NCI-H1092 (cell line): ENCODE measurements at places on chromosomes 2 and 18.

DNA sequence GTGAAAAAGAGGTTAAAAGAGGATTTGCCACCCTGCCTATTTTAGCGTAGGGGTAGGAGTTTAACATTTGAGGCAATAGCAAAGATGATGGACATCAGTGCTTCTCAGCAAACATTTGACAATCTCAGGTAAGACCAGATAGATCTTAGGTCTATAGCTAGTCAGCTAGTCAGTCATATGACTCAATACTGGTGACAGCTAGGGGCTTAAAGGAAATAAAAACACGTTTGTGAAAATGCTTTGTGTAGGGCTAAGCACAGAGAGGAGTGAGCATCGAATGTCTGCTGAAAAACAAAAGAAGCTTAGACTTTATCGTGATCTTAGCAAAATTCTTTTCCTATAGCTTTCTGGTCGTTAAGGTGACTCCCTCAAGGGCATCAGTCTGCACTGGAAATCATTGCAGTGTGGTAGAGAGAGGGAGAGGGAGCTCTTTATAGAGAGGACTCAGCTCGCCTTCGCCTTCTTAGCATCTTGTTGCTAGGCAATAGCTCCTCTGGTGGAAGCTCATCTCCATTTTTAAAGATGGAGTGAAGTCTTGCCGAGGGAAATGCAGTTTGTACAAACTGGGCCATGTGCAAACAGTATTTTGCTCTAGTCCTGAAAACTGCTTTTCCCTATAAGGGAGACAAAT, 62.8 kb upstream of the SLC38A11 start:
- DNase-seq = no peak

GRCh38 chr2:215615803-215616174, 179.9 kb upstream of the FN1 start:
- DNase-seq = no peak

DNA sequence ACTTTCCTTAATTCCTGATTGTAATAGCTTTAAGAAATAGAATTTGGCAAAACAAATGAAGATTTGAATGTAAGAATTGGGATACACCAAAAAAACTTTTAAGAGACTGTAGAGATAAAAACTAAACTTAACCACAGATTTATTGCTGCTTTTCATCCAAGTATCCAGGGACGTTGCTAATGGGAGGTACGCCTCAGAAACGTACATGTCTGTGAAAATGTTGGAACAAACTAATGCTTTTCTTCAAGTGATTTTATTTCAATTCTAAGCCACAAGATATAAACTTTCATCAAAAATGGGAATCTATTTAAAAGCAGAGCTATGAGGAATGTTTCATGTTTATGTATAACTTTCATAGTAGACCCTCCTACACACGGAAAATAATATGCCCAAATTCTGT, 66.3 kb downstream of the ARHGAP15 start:
- no peak for DNase-seq

DNA sequence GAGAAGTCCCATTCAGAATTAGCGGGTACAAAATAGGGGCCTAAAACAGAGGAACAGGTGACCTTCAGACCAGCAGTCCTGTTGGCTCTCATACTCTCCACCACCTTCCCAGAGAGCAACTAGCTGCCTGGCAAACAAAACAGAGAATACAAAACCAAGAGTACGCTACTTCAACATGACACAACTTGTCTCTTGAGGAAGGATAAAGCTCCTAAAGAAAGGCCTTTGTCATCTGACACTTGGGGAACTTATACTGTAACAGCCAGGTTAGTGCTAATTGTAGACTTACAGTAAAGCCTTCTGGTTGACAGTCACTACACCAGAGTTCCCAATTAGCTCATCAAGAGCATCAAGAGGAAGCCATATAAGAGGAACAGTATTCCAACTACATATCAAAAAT, 282.1 kb upstream of the NT5C1B start:
- no peak for DNase-seq

DNA sequence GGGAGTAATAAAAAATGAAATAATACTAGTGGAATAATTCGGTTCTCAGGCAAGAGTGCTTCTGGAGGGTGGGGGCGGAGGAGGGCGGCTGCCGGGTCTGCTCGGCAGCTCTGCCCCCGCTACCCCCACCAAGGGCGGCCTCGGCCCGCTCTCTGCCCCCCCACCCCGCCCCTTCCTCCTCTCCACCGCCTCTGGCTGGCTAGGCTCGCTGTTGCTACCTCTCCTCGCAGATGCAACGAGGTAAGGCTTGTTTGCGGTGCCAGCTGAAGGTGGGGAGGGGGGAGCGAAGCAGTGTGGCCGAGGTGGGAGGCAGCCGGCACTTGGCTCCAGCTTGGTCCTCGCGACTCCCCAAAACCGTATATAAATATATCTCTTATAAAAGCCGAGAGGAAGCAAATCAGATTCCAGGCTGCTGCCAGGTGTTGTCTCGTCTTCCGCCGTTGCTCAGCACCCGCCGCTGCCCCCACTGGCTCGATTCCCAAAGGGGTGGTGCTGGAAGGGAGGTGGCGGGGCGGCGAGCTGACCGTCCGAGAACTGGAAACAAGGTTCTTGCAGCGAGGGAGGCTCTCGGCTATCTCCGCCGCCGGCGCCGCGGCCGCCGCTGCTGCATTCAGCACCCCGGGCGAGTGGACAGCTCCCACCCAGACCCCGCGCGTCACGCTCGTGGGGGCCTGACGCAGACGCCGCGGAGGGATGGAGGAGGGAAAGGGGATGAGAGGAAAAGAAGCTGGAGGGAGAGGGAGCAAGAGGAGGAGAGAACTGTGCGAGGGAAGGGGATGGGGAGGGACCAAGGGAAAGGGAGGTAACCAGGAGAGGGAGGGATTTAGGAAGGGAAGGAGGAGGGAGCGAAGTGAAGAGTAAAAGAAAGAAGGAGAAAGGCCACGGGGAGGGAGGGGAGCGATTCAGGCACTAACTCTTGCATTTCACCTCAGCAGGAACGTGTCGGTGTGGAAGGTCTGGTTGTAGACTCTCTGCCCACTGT, at the start of gene MARCHF4:
MARCHF4 (minus strand) TSS at position 763 of the 982 bp plus-strand sequence. CDS start 2,223 bp downstream, outside the sequence.
- peak; percentile 69 for DNase-seq

DNA sequence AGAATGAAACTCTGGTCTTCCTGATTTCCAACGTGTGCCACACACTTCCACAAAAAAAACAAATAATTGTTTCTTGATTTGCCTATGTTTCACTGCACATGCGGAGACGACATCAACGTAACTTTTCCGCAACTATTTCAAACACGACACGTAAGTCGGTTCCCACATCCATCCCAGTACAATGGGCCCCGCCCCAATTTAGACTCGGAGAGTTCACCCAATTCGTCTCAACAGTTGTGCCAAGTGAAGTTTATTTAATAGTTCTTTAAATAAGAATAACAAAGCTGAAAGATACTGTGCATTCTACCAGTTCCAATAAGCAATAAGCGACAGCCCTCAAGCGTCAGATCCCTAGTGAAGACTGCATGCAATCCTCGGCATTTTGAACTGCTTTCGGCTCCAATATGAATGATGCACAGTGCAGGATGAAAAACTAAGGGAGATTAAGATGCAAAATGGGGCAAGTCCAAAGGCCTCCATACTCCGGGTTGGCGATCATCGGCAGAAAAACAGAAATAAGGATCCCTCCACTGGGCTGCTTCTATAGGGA, 664 bp downstream of the CCT4 start:
- DNase-seq = no peak

GRCh38 chr18:9392726-9393125, 58.2 kb downstream of the TWSG1 start:
- no peak for DNase-seq

- DNase-seq = no peak
Measured at GRCh38 chr2:230578106-230578505, 134.5 kb upstream of the CAB39 start.

- DNase-seq = no peak
Measured at GRCh38 chr2:28855193-28855592, 14.9 kb downstream of the TRMT61B start.

- DNase-seq = no peak
Measured at GRCh38 chr2:50623244-50623643, 408.7 kb downstream of the NRXN1 start.

- DNase-seq = no peak
Measured at GRCh38 chr2:6423157-6423556, 442.6 kb downstream of the CMPK2 start.

DNA sequence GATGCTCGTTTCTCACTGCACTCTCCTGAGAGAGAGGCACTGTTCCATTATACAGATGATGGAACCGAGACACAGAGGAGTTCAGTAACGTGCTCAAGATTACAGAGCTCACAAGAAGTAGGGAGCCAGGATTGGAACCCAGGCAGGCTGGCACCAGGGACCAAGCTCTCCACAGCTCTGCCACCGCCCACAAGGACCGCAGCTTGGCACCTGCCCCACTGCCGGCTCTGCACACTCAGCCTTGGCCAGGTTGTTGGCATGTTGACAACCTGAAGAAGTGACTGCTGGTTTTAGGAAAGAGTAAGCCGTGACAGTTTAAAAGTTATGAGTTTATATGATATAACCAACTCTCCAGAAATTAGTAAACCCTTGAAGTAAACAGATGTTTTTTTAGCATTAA, 48.0 kb upstream of the ITM2C start:
- no peak for DNase-seq

DNA sequence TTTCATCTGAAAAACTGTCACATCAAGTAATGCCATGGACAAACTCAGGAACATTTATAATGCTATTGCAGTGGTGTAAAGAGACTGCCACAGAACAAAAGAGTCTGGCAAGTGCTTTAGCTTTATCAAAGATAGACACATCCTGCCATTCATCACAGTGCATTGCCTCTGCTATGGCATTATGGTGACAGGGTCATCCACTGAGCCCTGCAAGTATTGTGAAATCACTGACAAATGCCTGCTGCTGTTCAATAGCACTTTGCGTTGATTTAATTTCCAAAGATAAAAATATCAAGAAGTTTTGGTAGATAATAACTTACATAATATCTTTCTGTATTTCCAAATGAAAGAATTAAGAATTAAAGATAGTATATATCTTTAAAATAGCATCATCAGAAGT, 38.7 kb downstream of the NYAP2 start:
- no peak for DNase-seq

GRCh38 chr2:42659609-42660008, 91.2 kb downstream of the MTA3 start:
- no peak for DNase-seq

DNA sequence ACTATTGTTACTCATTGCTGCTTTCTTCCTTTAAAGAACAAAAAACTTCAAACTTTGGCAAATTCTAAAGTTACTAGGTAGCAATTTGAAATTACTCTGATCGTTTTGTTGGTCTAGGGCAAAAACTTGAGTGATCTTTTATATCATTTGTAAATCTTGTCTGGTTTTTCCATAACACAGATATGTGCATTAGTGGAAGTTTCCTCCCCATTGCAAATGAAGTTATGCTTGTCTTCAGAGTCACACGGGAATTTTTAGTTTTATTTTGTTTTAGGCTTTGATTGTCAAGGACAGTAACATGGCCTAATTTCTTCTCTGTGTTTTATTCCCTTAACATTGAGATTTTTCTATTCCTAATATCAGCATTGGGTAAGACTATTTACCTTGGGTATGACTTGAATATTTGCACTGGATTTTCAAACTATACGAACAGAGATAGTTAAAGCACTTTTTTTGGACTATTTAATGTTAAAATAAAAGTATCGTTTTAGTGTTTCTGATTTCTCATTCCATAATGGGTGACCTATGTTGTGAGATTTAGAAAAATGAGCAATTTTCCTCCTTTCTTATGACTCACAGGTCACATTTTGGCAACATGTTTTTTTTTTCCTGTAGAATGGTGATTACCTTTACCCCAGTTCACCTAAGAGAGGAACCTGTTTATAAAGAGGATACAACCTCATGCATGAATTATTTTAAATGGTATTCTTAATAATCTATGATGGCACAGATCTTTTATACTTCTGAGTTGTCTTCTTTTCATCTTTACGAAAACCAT, 65.0 kb downstream of the BABAM2 start:
- no peak for DNase-seq

DNA sequence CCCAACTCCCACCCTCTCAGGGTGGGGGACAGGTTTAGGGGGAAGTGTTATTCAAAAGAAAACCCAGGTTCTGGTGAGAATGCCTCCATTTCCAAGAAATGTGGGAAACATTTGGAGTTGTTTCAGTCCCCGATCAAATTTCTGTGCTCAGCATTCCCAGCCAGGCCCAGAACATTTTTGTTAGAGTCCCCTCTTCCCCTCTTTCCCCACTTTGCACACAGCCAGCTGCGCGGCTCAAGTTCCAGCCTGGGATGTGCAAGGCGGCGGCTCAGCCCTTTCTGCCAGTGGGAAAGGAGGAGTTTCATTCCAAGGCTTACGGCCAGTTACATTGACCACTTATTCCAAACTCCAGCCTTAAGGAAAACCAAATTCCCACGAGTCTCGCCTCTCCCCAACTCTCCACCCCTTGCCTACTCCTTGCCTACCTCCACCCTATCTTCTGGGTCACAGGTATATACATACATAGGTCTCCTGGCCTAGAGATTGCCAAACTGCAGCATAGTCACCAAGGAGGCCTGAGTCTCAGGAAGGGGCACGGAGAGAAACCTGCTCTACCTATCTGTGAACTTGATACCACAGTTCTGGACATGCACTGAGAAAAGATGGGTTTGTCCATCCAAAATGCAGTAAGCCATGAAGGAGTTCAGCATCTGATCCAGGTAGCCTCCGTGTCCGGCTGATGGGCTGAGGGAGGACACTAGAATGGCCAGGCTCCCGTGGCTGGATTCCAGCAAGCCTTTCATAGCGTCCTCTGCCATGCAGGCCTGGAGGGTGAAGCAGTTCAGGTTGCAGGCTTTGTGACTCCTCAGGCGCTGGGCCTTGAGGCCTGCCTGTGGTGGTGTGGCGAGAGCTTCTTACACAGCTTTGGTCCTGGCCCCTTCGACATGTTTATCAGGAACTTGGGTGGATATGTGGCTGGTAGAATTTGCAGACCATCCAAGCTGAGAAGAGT, 154.5 kb downstream of the ZFP36L2 start:
- DNase-seq = no peak

DNA sequence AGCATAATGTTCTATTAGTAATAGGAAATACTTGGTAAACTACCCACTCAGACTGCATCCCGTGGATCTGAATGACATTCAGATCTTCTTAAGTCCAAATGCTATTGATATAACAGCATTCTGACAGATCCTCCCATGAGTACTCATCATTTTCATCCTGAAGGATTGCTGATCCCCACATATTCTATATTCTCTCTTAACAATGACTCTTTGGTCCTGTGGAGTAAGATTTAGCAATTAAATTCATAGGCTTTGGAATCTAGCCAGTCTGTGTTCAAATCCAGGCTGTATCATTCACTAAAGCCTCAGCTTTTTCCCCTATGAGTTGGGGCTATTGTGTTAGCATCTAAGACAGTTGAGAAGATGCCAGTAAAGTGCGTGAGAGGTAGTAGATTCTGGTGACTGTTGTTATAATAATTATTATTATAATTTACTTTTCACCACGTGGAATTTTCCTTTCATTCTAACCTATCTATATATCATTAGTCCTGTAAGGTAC, 591.3 kb upstream of the SYT4 start:
- no peak for DNase-seq

DNA sequence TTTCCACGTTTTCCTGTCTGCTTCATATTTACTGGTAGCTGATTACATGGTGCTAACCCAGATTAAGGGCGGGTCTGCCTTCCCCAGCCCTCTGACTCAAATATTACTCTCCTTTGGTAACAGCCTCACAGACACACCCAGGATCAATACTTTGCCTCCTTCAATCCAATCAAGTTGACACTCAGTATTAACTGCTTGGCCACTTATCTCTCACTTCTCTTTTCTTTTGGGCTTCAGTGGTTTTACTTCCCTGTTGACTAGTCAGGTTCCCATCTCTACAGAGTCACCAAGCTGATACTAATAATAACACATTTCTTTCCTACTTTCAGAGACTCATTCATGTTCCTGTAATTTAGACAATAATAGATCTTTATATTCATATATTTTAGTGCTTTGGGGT, 302.2 kb upstream of the MAP2 start:
- DNase-seq = no peak
